Activated CD4-positive, CD25-positive, alpha-beta regulatory T cell treated with anti-CD3 and anti-CD28 coated beads, Interleukin-2, amount 50 U/mL, for 24 hours (primary cell): ENCODE measurements at places on chromosomes 11 and 22.

DNA sequence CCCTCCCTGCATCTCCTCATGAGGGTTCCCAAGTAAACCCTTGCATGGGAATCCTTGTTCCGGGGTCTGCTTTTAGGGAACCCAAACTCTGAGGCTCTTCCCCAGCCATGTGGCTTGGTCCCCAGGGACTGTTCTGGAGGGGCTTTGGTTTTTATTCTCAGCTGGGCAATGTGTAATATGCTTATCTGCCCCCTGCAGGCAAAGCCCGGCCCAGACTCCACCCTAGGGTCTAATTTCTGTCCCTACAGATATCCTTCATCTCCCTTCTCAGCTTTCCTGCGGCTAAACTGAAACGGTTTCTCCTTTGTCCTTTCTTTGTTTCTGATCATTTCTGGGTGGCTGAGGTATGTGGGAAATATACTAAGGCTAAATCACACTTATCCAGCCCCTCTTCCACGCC lies 37.1 kb downstream of the TST start:
- ATAC-seq, result no peak

DNA sequence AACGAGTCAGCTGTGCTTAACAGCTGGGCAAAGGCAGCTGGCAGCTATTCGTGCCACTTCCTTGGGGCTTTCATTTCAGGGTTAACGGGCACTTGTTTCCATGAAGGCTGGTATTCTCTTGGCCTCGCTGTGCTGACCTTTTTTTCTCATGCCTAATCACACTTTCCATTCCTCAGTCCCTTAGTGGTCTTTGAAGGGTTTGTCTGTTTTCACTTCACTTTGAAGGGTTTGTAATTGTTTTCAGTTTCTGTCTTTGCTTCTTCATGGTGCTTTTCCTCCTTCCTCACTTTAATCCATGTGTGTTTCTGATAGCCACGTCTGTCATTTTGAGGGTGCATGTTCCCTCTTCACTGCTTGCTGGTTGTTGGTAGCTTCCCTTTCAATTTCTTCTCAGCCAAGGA lies 24.6 kb downstream of the PPIL2 start:
- peak; percentile 57 for ATAC-seq

DNA sequence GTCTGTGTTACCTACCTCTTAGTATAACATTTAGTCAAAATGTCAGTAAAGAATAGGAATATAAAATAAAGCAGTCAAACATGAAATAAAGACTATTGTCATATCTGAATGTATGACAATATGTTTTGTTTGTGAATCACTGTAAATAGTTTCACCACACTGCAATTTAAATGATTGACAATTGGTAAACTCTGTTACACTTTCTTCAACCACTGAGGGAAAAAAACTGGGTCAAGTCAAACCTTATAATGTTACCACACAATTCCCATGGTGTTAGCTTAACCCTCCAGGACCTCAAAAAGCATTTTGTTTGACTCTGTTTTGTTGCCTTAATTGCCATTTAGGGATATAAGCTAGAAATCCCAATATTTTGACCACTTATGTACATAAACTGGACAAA lies 10.5 kb upstream of the MMP13 start:
- ATAC-seq, result no peak

- ATAC-seq, result no peak
These were observed 16.8 kb upstream of the ACCSL start for GRCh38 chr11:44030996-44031395.

DNA sequence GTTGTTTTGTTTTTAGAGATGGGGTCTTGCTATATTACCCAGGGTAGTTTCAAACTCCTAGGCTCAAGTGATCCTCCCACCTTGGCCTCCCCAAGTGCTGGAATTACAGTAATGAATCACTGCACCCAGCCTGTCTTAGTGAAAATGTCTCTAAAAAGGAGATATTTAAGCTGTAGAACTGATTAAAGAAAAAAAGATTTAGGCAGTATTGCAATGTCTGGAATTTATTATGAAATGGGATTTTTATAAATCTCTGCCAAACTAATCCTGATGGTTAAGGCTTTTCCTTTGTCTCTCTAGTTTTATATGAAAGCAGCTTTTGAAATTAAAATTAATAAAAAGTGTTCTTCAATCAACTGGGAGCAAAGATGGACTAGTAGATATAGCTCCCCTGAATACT lies 2.1 kb downstream of the PLAAT3 start:
- ATAC-seq, result no peak

GRCh38 chr22:46086577-46087335 lies 63.6 kb upstream of the PPARA start:
- no peak for ATAC-seq

DNA sequence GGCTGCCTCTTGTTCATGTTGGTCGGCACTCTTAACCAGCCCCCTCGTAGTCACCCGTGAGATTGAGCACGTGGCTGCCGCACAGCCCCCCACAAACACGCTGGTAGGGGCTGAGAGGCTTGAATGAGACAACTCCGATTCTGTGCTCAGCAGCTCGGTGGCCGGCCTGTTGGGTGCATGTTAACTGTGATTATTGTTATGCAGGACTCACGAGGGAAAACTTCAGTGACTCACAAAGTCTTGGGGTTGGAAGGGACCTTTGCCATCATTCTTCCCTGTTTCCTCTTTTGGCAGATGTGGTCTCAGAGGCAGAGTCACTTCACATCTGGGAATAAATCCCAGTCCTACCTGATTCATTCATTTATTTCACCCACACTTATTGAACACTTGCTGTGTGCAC lies 75.2 kb downstream of the ADAMTS15 start:
- ATAC-seq, result no peak

DNA sequence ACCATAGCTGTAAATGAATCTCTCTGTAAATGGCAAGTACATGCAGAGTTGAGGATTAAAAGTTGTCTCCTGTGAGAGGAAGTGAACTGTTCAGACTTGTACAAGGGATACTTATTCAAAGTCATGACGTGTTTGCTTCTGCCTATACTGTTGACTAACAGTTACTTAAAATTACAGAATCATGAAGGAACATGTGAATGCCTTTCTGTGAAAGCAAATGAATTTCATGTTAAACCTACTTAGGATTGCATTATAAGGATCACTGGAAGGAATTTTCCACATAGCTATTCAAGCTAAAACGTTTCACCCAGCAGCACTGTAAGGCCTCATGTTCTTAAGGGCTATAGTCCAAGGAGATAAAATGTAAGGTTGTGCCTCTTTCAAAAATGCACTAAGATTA lies 93.4 kb upstream of the BIRC3 start:
- no peak for ATAC-seq

GRCh38 chr11:2803186-2804091 lies 82.1 kb downstream of the CDKN1C start:
- no peak for ATAC-seq

GRCh38 chr11:126280595-126280994 lies 2.3 kb upstream of the TIRAP start:
- no peak for ATAC-seq

DNA sequence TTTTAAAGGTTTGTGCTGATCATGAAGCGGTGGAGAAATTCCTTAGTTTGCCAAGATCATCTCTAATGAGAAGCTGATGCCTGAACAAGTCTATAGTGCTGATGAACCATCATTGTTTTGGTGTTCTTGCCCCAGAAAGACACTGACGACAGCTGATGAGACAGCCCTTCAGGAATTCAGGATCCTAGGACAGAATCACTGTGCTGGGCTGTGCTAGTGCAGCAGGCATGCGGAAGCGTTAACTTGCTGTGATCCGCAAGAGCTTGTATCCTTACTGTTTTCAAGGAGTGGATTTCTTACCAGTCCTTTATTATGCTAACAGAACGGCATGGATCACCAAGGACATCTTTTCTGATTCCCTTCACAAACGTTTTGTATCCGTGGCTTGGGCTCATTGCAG lies 104.1 kb downstream of the TBC1D22A start:
- no peak for ATAC-seq
